GM12865 (cell line): ENCODE measurements at places on chromosomes 3 and 15.

DNA sequence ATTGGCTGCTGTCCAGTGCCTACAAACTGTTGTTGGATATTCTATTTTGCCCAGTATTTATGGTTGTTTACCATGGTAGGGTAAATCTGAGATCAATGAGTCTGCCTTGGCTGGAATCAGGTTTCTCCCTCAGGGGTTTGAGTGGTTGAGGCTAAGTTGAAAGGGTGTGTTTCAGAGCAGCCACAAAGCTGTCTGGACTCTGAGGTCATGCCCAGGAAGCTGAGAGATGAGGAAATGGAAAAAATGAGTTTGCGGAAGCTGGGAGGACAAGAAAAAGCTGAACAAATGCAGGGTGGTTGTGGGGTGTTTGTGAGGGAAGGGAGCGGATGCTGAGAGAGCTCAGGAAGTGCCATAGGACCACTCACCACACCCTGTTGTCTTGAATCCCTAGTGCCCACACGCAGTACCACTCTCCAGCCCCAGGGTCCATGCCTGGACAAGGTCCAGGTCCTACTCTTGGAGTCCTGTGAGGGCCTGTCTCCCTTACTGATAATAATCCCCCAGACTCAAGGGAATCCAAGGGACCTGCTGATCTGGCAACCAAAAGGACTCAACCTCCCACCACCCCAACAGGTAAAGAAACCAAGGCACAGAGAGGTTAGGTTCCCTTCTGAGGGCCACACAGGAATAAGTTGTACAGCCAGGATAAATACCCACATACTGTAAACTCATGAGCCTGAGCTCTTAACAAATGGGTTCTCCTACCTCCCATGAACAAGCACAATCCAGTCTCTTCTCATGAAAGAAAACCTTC, 81.6 kb downstream of the PPCDC start:
- DNase-seq: peak; percentile 92

- no peak for DNase-seq
Measured at GRCh38 chr3:128372707-128373533, 93.8 kb downstream of the DNAJB8 start.

- peak; percentile 87 for DNase-seq
Measured at GRCh38 chr15:75061272-75061671, 37.9 kb downstream of the PPCDC start.

DNA sequence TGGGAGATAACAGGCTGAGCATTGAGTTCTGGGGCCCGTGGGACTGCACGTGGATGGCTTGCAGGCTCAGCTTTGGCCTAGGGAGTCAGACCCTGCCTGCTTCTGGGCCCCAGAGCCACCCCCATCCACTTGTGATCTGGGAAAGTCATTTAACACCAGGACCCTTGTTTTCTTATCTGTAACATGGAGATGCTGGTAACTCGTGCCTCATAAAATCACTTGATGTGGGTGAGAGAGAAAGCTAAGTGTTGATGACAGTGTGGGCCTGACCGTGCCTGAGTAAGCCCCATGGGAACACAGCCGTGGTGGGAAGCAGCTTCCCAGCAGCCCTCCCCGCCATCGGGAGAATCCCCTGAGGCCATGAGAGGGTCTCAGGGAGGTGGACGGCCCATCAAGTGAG, 378.1 kb downstream of the GABRB3 start:
- no peak for DNase-seq

- no peak for DNase-seq
Measured at GRCh38 chr3:184456476-184456875, 76.6 kb downstream of the CHRD start.

GRCh38 chr3:187212705-187213104, 15.4 kb downstream of the RTP1 start:
- DNase-seq: no peak

GRCh38 chr3:46372492-46373359, 2.0 kb downstream of the CCR5 start:
- DNase-seq: peak; percentile 57

GRCh38 chr15:84590406-84590805, 10.4 kb upstream of the ZSCAN2 start:
- DNase-seq: no peak

DNA sequence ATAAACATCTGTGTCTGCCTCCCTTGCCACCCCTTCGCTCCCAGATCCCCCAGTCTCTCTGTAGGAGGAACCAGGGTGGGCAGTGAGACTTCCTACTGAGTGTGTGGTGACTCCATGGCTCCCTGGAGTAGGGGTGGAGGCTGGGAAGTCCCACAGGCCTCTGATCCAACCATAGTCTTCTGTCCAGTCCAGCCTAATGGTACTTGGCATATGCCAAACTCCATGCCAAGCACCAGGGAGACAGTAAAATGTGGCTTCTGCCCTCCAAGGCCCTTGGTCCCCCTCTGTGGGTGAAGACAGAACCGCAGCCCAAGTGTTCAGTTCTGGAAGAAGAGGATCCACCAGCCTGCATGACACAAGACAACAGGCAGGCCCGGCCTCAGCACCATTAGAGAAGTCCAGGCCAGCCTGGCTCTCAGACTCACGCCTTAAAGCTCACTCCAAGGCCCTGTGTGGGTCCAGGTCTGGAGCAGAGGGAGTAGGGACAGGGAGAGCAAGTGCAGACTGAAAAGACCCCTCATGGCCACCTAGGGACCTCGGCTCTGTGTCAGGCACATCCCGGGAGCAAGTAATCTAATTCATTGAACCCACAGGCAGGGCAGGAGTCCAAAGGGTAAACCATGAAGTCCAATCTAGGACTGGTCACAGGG, 112.7 kb downstream of the ETFA start:
- DNase-seq: no peak

- DNase-seq: no peak
Measured at GRCh38 chr15:69780981-69781380, 316.7 kb downstream of the TLE3 start.

DNA sequence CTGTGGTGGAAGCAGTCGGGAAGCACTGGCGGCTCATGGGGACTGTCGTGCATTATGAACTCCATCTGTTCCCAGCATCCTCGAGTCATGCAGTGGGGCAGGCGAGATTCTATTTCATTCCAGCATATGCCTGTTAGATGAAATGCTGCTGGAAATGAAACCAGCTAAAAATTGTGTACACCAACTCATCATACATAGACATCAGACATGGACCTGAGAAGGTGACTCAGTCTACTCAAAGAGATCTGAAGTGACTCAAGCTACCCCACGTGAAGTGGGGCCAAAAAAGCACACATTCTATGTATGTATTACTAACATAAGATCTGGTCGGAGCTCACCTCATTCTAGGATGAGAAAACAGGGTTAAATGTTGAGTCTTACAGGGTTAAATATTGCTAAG, 47.5 kb upstream of the FAM98B start:
- DNase-seq: no peak

GRCh38 chr3:141308588-141309218, 59.6 kb upstream of the ZBTB38 start:
- DNase-seq: no peak

DNA sequence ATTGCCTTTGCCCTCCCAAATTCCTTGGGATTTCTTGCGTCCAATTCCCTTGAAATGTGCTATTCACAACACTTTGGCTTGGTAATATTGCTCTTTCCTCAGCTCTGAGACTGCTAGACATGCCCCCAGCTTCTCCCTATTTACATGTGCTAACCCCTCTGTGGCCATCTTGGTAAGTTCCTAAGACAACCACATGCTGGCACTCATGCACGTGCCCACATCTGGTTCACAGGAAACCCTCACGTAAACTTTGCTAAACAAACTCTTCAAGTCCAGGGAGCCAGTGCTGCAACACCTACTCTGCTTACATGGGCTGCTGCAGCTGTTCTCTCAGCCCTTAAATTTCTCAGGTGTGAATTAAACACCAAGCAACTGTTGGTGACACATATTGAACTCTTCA, 121.8 kb downstream of the ADAMTSL3 start:
- DNase-seq: peak; percentile 53

DNA sequence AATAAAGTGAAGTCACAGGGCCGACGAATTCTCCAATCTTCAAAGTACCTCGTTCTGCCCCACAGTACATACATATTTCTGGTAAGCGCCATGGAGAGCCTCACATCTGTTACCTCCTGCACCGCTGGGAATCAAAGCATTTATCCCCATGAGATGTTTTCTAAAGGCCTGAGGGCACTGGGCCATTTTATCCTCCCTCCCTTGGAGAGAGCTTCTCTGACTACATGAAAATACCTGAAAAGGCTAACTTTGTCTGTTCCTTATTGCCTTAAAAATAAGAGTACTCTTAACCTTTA, 148.1 kb downstream of the RORA start:
- DNase-seq: no peak

DNA sequence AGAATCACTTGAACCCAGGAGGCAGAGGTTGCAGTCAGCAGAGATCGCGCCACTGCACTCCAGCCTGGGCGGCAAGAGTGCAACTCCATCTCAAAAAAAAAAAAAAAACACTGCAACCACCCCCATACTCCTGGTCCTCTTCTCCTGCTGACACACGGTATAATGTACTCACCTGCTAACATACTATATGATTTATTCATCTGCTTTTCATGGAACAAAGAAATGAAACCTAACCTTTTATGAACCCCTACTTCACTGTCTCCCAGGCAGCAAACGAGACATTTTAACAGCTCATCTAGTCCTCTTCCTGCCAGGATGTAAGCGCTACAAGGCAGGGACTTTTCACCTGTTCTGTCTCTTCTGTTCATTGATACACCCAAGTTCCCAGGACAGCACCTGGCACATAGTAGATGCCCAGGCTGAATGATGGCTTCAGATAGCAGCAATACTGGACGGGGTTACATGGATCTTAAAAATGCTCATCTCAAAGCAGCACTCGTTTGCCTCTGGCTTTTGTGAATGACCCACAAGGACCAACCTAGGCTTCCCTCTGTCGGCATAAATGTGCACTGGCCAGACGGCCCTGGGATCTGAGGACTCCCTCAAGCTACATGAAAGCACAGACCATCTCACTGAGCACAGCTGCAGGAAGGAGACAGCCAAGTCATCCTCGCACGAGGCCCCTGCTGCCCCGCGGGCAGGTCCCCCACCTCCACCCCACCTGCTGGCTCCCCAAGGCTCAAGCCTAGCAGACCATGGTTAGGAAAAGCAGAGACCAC, 20.3 kb downstream of the XXYLT1 start:
- peak; percentile 35 for DNase-seq

DNA sequence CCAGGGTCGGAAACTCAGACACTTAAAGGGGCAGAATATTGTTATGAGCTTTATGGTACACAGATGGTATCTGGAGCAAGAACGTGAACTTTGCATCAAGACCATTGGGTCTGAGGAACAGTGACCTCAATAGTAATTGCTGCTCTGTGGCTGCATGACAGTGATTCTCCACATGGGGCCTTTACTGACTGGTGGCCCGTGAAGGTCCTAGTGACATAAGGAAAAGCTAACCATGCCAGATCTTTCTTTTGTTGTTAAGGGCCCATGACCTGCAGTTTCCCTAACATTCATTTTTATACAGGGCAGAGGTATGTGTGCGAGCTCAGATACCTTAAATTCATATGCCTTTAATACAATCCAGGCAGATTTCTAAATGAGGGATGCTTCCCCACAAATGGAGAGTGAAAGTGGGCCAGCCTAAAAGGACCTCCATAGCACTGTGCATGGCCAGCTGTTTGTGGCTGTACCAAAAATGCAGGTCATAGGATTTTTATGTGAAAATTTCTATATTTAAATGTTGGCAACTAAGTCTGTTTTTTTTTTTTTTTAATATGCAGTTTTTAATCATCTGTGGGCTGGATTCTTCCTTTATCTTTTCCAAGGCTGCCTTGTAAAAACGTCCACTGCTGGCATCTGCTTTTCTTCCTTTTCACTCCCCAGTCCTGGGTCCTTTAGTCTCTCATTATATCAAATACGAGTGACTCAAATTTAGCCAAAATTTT, 188.0 kb upstream of the IL12A start:
- no peak for DNase-seq

DNA sequence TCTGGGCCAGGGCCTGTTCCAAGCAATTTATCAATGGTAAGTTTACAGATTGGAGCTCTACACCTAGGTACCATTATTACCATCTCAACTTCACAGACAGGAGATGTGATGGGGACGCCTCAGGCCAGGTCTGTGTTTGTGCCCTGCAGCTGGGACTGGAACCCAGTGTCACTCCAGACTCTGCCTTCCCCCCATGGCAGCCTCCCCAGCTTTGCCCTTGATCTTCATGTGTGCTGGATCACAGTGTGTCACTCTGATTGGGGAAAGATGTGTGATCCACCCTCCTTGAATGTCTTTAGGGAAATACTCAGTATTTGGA, 59.6 kb downstream of the MGLL start:
- no peak for DNase-seq

GRCh38 chr3:24160424-24161095, 215.5 kb downstream of the NR1D2 start:
- DNase-seq: no peak

- no peak for DNase-seq
Measured at GRCh38 chr15:69017978-69018377, 3.5 kb downstream of the NOX5 start.

DNA sequence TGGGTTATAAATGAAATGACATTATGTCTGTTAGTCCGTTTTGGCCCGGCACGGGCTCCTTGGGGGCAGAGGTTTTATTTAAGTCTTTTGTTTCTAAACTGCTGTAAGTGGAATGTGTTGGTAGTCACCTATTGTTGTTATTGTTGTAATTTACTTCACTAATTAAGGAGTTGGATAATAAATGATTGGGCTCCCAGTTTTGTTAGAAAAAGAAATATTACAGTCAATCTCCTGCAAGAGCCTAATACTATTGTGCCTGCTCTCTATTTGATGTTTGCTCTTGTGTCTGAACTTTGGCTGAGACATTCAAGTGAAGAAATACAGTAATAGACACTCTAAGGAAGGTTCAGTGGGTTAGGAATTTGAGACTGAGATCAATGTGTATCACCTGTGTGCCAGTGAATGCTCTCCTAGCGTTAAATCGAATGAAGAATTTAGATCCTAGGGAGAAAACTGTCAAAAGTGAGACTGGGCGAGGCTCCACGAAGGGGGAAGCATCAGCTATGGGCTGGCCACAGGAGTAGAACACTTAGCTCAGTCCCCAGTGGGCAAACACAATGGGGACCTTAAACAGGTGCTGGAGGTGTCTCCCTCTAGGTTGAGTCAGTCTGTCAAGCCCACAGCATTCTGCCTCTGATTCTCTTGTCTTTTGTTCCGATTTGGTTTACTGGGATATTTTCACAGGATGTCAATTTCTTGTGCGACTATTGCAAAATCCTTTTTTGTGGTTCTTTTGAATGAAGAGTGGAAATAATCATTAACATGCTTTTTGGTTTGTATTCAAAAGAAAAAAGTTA, 1.2 kb downstream of the ROBO2 start:
- no peak for DNase-seq

DNA sequence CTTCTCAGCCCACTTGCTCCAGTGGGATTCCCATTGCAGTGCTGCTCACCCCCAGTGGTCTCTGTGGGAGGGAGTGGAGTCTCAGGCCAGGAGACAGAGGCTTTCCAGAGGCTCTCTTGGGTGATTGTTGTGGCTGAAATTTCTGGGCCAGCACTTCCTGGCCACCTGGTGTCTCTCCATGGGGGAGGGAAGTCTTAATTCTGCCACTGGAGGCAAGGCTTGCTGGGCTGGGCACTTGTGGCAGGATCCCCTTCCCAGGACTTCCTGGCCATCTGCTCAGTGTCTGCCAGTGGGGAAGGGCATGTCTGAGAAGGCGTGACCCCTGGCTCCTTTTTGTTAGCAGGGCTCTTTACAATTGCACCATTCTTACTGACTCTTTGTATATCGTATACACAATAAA, 351.8 kb downstream of the GABRB3 start:
- DNase-seq: no peak
